Activated CD4-positive, alpha-beta T cell treated with anti-CD3 and anti-CD28 coated beads for 24 hours (primary cell): ENCODE measurements at places on chromosomes 1 and 21.

GRCh38 chr1:112265931-112266330 lies 130.1 kb upstream of the CTTNBP2NL start:
- no peak for DNase-seq

DNA sequence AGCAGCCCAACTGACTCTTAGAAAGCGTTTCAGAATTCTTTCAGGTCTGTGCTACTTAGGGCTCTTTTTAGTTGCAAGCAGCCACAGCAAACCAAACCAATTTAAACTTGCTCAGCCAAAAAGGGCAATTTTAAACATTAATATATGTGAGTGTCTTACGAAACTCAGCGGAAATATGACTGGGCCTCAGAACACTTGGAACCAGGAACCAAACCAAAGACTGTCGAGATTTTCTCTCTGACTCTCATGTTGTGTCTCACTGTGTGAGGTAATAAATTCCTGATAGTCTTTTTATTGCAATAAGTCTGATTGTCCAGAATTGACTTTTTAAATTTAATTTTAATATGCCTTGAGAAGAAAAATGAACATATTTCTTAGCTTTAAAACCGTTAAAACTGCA lies 122.3 kb downstream of the SYF2 start:
- no peak for DNase-seq

- no peak for DNase-seq
Measured at GRCh38 chr1:244056577-244056976, 5.5 kb downstream of the ZBTB18 start.

GRCh38 chr1:162676087-162676486 lies 43.8 kb downstream of the DDR2 start:
- DNase-seq = no peak

DNA sequence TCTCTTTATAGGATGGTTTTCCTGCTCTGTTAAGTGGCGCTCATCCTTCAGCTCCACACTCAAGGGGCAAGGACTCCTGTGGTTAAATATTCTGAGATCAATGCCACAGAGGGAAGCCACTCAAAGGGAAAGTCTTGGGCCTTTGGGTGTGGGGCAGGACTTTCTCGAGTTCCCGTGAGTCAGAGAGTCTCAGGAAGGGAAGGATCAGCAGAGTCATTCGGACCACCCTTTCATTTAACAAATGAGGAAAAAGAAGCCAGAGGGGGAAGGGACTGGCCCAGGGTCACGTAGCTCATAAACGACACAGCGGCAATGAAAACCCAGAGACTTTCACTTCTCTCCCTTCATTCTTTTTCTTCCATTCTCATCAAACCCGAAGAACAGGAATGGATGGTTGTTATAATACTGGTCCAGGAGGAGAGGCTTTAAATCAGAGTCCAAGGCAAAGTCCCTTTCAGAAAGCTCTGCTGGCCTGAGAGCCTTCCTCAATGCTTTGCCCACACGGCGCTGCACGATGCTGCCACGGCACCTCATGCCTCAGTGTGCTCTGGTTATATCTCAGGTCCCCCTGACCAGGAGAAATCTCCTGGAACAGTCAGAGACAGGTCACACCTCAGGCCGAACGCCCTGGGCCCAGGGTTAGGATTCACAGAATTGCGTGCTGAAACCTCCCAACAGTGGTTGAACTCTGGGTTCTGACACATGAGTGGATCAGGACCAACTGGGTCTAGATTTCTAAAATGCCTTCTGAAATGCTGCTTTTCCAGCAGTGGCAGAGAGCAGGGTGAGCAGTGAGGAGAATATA lies 65.3 kb downstream of the TENT5C start:
- DNase-seq = no peak

GRCh38 chr1:14913482-14914177 lies 239.9 kb upstream of the TMEM51 start:
- DNase-seq = no peak
